Esophagus squamous epithelium (tissue), 5 donors: ENCODE measurements at places on chromosomes 6 and 20. TPM values are rescaled to one million over a fixed set of nuclear protein-coding genes. Genes with fewer than 3 reads are reported as not detected.

GRCh38 chr20:19993958-19994669 is 23.0 kb upstream of the NAA20 start:
- peak overlapping the region; percentile 88 for H3K27ac ChIP-seq
- H3K27me3 ChIP-seq: no peaks in the 10 kb centered on the region
- peaks cover 70% of the 10 kb centered on the region for H3K36me3 ChIP-seq
- DNase-seq: no peak

GRCh38 chr20:20138301-20139064 is 86.2 kb downstream of the CFAP61 start:
- DNase-seq: no peak
- H3K4me3 ChIP-seq: no peak overlapping the region
- H3K36me3 ChIP-seq: no peaks in the 10 kb centered on the region
- peaks cover 6% of the 10 kb centered on the region for H3K27me3 ChIP-seq
- no peak overlapping the region for H3K27ac ChIP-seq

GRCh38 chr6:108673153-108673552 is 112.4 kb downstream of the FOXO3 start:
- peaks cover 51% of the 10 kb centered on the region for H3K4me1 ChIP-seq
- H3K4me3 ChIP-seq: no peak overlapping the region
- H3K27me3 ChIP-seq: no peaks in the 10 kb centered on the region

DNA sequence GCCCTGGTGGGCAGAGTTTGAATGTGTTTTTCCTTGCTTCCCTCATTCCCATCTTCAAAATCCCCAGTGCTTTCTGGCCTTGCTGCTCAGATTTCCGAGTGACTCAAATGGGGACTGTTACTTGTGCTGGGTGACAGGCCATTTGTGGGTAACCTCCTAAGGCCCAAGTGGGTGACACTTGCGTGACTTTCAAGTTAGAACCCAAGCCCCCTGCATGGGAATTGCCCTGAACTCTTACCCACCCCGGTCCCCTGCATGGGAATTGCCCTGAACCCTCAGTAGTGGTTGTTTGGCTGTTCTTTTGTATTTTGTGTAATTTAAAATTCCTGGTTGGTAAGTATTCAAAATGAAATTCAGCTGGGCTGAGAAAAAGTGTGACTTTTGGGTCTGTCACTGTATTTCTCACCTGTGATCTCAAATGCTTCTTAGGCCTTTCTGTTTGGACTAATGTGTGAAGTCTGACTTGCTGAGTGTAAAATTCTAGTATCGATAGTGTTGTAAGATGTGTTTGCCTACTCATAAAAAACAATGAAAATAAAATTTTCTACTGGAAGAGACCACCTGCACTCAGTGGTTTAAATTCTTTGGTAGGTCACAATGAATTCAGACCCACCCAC is 12.4 kb upstream of the RBM38 start:
- H3K4me3 ChIP-seq: no peak overlapping the region
- peaks cover 44% of the 10 kb centered on the region for H3K36me3 ChIP-seq
- DNase-seq: no peak

DNA sequence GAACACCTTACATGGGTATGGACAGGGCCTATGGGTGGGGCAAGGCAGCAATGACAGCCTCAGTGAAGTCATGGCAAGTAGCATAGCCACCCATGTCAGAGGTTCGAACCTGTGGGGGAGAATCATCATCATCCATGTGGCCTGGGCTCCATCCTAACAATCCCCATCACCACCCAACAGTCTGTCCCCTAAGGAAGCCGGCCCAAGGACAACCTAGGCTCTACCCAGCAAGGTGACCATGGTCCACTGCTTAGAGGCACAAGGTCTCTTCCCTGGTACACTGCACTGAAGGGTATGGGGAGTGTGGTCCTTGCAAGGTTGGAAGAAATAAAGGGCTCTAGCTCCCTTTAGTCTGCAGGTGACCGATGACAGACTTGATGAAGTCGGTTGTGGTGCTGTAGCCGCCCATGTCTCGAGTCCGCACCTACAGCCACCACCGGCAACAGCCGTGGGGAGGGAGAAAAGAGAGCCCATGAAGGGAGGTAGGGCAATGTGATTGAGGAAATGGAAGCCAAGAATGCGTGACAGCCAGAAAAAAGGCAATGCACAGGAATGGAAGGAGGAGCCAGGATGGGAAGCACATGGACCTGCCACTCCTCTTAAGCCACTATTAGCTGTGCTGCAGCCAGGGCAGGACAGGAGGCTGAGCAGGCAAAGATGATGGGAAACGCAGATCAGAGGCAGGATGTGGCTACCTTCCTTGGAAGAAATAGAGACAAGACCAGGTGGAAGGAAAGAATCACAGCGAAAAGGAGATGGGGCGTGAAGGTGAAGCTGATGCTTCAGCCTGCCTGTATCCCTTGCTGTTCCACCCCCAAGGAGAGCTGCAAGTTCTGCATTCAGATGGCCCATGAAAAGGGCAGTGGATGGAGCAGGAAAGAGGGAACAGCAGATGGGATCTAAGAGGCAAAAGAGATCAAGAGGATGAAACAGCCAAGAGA is 5.3 kb downstream of the IDH3B start:
- no peak for DNase-seq
- H3K4me1 ChIP-seq: peaks cover 22% of the 10 kb centered on the region
- peaks cover 96% of the 10 kb centered on the region for H3K36me3 ChIP-seq
- no peak overlapping the region for H3K4me3 ChIP-seq
- H3K27ac ChIP-seq: no peak overlapping the region

DNA sequence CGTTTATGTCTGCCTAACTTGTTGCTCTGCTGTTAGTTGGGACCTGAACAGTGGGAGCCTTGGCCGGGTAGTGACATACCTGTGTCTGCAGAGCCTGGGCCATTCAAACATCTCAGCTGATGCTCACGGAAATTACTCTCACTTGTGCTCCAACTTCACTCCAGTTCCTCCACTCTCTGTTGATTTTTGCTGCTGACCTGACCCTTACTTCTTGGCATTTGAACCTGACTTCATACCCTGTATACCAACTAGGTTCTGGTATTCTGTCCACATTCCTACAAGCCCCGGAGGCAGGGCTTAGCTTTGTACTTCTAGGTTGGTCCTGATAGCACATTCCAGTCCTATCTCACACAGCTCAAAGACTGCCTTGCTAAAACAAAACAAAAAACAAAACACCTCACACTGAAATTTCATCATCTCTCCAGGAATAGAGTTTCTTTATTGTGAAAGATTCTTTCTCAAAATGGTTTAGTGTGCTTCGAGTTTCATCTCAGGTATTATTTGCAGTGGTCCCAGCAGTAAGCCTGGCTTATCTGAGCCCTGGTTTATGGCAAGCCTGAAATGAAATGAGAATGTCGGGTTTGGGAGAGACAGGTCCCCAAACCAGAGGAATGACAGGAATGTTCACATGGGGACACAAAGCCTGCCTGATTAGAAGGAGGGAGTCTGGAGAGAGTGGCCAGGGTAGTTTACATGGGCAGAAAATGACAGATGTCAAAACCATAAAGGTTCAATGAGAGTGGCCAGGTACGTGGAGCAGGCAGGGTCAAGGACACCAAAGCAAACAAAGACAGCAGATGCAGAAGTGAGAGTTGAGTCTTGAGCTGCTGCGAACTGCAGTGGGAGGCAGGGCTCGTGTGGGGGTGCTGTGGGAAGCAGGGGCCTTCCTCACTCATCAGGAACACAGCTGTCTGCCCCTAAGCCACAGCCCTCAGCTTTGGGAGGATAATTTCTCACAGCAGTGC is 174.2 kb upstream of the HDAC2 start:
- H3K27ac ChIP-seq: no peak overlapping the region
- no peak overlapping the region for H3K4me3 ChIP-seq
- H3K36me3 ChIP-seq: no peaks in the 10 kb centered on the region
- H3K27me3 ChIP-seq: no peaks in the 10 kb centered on the region

DNA sequence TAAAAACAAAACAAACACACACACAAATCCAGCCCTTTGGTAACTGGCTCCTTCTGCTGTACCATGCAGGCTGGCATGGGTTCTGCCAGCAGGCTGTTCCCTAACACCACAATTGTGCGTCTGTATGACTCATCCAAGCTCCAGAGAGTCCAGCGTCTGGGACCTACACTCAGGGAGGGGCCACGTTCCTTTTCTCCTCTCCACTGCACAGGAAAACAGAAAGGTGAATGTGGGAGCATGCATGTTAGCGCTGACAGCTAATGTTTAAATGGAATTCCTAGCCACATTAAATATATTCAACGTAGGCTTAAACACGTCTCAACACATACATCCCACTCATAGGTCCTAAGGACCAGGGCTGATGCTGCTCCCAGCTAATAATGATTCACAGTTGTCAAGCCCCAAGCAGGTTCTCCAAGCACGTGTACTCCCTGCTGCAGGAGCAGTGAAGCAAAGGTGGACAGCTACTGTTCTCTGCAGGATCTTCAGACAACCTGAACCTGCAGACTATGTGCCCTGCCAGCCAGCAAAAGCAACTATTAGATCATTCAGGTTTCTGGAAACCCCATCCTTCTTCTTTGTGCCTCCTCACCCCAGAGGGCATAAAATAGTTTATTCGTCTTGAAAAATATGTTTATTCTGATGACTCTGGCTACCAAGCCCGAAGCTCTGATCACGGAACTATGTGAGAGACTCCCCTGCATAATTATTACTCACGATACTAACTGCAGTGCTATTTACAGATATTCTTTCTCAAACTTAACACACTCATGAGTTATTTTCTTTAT is 20.9 kb downstream of the MAP1LC3A start:
- H3K4me1 ChIP-seq: peaks cover 58% of the 10 kb centered on the region
- no peaks in the 10 kb centered on the region for H3K27me3 ChIP-seq
- no peak overlapping the region for H3K4me3 ChIP-seq

DNA sequence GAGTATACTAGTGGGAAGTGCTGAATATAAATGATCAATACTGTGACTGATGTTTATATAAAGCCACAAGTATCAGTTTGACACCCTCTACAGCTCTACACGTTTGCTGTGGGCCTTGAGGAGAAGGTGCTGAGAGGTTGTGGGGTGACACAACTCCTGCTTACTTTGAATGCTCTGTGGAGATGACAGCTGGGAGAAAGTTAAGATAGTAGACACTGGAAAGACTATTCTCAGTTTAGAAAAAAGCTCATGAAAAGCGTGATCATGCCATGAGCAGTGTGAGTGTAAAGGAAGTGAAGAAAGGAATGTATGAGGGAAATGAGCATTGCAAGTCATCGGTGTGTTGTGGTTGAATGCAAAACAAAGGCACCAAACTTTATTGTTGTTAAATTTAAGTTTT is 215.8 kb downstream of the UTRN start:
- no peak overlapping the region for H3K4me3 ChIP-seq
- H3K36me3 ChIP-seq: no peaks in the 10 kb centered on the region
- no peak for DNase-seq
- no peaks in the 10 kb centered on the region for H3K27me3 ChIP-seq
- H3K27ac ChIP-seq: no peak overlapping the region
- no peaks in the 10 kb centered on the region for H3K4me1 ChIP-seq

- H3K36me3 ChIP-seq: no peaks in the 10 kb centered on the region
- DNase-seq: no peak
- H3K27me3 ChIP-seq: no peaks in the 10 kb centered on the region
Observed at GRCh38 chr6:16006681-16007080, 122.2 kb upstream of the MYLIP start.

GRCh38 chr20:50054626-50055511 is 58.1 kb downstream of the UBE2V1 start:
- no peaks in the 10 kb centered on the region for H3K36me3 ChIP-seq
- H3K4me3 ChIP-seq: no peak overlapping the region
- H3K4me1 ChIP-seq: peaks cover 9% of the 10 kb centered on the region
- no peak for DNase-seq
- H3K27ac ChIP-seq: no peak overlapping the region

DNA sequence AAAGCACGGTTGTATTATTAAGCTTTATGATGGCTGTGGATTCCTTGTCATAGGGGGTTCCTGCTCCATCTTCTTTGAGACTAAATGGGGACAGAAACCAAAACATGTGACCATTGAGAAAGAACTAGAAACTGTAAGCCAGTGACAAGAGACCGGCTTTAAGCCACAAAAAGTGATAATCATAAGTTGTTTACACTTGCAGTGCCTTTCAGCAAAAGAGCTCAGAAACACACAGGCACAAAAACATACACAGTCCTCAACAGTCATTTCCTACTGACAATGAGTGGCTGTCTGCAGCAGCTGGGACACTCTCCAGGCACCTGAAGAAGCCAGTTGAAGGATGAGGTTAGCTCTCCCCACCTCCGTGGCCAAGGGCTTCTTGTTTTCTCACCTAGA is 20.0 kb upstream of the UBE2J1 start:
- peaks cover 14% of the 10 kb centered on the region for H3K4me1 ChIP-seq
- no peaks in the 10 kb centered on the region for H3K27me3 ChIP-seq
- H3K4me3 ChIP-seq: no peak overlapping the region
- H3K36me3 ChIP-seq: no peaks in the 10 kb centered on the region
- DNase-seq: no peak

- H3K4me3 ChIP-seq: no peak overlapping the region
- no peaks in the 10 kb centered on the region for H3K27me3 ChIP-seq
- H3K27ac ChIP-seq: no peak overlapping the region
- H3K4me1 ChIP-seq: no peaks in the 10 kb centered on the region
- DNase-seq: no peak
Observed at GRCh38 chr6:162119341-162119740, 608.2 kb downstream of the PRKN start.

DNA sequence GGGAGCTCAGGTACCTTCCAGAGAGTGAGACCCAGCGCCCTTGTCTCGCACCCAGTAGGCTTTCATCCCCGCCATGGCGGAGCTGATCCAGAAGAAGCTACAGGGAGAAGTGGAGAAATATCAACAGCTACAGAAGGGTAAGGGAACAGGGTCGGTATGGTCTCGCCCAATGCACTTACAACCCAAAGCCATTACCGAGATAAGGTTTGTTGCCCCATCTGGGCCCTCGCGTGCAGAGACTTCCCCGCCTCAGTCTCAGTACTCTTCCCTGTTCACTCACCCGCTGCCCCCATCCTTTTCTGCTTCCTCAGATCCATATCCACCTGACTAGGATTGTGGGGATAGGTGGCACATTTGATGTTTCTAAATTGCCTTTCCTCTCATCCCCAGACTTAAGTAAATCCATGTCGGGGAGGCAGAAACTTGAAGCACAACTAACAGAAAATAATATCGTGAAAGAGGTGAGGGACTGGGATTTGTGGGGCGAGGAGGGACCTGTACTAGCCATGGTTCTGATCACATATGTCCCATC is 449 bp downstream of the PFDN6 start:
- H3K27me3 ChIP-seq: no peaks in the 10 kb centered on the region
- DNase-seq: no peak
- peak overlapping the region; percentile 82 for H3K4me3 ChIP-seq
- peak overlapping the region; percentile 81 for H3K27ac ChIP-seq

CST3 gene
- total RNA-seq: 323 TPM

PAX1 gene
- total RNA-seq: 0.19 TPM

SAPCD1 gene
- total RNA-seq: 0.95 TPM

RPP40 gene
- 24.9 TPM for total RNA-seq

NKX2-2 gene
- total RNA-seq: not detected

NRSN1 gene
- total RNA-seq: not detected

PMEPA1 gene
- 3.1 TPM for total RNA-seq

CAGE1 gene
- not detected for total RNA-seq
